Breast epithelium (tissue), 4 donors: ENCODE measurements at places on chromosomes 1 and 21. TPM values are rescaled to one million over a fixed set of nuclear protein-coding genes. Genes with fewer than 3 reads are reported as not detected.

Gene COP1
- total RNA-seq = 68.1 TPM

Gene ZC3H12A
- total RNA-seq = 76.7 TPM

Gene TMEM79
- 7.8 TPM for total RNA-seq

Gene FTCD
- not detected for total RNA-seq

Gene CYP4A22
- total RNA-seq = 2.2 TPM

Gene DMBX1
- not detected for total RNA-seq

Gene CELA2B
- not detected for total RNA-seq

Gene ATP1A2
- total RNA-seq = 6.4 TPM

Gene FBLIM1
- total RNA-seq = 42.6 TPM

Gene SPATA45
- total RNA-seq = not detected

Gene PCP4
- total RNA-seq = 2.3 TPM

Gene CD5L
- total RNA-seq = not detected

Gene DNAJC6
- 6.2 TPM for total RNA-seq

Gene H6PD
- 77.4 TPM for total RNA-seq

Gene NMNAT2
- 2.4 TPM for total RNA-seq

Gene OR2T35
- total RNA-seq = not detected

Gene RIT1
- total RNA-seq = 29.2 TPM

Gene KRTAP13-2
- not detected for total RNA-seq

Gene ATP6V1G3
- not detected for total RNA-seq

Gene LCE6A
- not detected for total RNA-seq

Gene ZNF697
- 9.5 TPM for total RNA-seq

Gene KIRREL1
- 34.1 TPM for total RNA-seq

Gene NUDT4B
- 7.9 TPM for total RNA-seq

Gene OR2L5
- 0.44 TPM for total RNA-seq

Gene SCP2
- 97.3 TPM for total RNA-seq

Gene HORMAD1
- total RNA-seq = 0.66 TPM

Gene IGSF21
- 9.5 TPM for total RNA-seq

Gene TENT5C
- 10.2 TPM for total RNA-seq

Gene TNNI3K
- total RNA-seq = 1.3 TPM

Gene COL11A1
- total RNA-seq = 0.98 TPM

Gene TMEM81
- 2.5 TPM for total RNA-seq
